ENCODE measurements at places on chromosomes 1 and 21.

DNA sequence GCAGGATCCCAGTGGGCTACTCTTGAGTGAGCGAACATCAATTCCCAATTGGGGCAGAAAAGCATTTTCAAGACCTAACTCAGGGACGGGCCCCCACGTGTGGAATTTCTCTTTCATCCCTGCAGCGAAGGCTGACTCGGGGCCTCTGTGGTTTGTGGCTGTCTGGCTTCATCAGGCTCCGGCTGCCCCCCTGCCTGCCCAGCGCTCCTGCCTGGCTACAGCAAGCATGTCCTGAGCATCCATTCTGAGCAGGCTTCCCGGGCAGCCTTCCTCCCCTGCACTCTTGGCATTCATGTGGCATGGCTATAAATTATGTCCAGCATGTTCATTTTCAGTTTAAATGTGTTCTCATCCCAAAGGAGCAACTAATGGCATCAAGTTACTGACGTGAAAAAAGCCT, 588.1 kb downstream of the KIF26B start:
- no peak for DNase-seq

GRCh38 chr1:206745301-206745700, 25.3 kb upstream of the IL19 start:
- no peak for DNase-seq

GRCh38 chr1:206568779-206569352, 43.4 kb downstream of the EIF2D start:
- no peak for DNase-seq

- no peak for DNase-seq
Measured at GRCh38 chr1:88916883-88917282, 25.5 kb upstream of the GTF2B start.
